CD4-positive, alpha-beta T cell treated with Interleukin-4 for 4 hours (primary cell): ENCODE measurements at places on chromosomes 5 and 9.
A peak's percentile ranks its signal among the peaks of the same experiment; 100 is the strongest.

- DNase-seq = peak; percentile 10
Observed at GRCh38 chr9:137150617-137151457, 11.9 kb downstream of the GRIN1 start.

DNA sequence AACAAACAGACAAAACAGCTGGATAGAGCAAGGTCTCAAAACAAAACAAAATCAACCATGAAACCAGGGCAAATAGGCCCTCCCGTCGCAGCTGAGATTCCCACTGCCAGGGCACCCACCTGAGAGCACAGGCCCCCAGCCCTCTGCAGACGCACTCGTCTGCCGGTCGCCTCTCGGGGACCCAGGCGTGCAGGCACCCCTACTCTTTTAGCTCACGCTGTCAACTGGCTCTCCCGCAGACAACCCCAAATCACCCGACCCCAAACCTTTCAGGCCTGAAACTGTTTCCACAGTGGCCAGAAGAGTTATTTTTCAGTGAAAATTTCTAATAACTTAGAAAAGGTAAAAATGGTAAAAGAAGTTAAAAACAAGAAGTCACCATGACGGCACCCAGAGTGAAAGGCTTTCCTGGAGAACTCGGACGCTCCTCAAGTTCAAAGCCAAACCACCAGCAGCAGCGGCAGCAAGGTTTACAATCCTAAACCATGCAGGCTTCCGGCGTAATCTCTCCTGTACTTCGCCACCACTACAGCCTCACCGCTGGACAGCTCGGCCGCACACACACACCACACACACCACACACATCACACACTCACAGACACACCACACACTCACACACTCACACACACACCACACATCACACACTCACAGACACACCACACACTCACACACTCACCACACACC lies 1.9 kb upstream of the UBE2QL1 start:
- no peak for DNase-seq

GRCh38 chr5:26940994-26941393 lies 97.4 kb downstream of the CDH9 start:
- DNase-seq = no peak

DNA sequence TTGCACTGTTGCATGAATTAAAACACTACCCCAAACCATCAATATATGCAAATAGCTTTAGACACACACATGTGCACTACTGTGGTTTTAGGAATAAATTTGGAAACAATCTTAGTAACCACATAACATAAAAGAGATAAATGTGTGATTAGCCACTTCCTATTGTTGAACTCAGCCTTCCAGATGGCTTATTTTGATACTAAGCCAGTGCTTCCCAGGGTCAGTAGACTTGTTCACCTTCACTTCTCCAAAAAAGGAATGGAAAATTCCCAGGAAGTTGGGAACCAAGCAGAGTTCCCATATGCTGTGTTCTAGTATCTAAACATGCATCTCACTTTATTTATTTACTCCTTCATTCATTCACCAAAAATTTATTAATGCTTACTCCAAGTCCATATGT lies 47.8 kb downstream of the SVEP1 start:
- DNase-seq = no peak

DNA sequence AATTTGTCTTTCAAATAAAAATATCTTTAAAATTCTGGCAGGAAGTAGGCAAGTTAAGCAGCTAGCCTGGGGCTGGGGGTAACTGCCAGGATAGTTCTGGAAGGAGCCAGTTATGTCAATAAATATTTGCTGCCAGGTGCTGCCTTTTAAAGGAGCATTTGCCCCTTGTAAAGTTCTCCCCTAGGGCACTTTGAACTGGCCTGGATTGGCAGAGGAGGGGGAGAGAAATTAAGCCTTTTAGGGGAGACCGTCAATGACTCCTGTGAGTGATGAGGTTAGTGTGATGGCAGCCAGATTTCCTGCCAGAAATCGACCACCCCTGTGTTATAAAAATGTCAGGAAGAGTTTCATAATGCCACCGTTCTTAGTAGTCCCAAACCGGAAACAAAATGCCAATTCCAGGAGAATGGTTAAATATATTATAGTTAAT lies 89.8 kb upstream of the ELL2 start:
- DNase-seq = no peak

DNA sequence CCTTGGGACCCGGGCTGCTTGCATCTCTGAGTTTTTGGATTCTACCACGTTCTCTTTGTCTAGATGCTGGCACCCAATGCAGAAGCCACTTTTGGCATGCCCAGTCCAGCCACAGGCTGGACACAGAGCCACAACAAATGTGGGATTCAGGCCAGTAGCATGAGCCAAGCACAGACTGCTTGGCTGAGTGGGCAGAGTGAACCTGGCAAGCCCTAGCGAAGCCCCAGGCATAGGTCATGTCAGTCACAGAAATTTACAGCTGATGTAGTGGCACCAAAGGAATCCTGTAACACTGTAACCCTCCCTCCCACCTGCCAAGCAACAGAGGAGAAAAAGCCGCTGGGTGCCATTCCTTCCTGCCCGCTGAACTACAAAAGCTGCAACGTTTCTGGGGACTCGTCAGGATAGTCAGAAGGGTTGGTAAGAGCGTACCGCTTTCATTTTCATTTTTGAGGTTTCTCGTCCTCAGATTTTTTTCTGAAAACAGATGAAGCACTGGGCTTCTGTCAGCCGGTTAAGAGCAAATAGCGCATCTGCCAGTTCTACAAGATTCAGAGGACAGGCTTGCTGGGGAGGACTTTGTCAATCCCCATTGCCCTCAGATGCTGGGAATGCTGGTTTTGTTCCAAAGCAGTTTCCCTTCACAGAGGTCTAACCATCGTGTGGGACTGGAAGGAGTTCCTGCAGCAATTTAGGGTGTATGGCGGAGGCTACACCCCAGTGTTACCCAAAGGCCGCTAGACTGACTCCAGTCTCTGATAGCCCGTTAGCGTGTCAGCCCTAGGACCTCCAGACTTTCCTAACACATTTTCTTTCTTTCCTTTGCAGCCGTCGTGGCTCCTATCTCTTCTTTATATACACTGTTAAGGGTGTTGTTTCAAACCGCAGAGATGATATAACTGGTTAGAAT lies 399.0 kb downstream of the HTR1A start:
- no peak for DNase-seq

DNA sequence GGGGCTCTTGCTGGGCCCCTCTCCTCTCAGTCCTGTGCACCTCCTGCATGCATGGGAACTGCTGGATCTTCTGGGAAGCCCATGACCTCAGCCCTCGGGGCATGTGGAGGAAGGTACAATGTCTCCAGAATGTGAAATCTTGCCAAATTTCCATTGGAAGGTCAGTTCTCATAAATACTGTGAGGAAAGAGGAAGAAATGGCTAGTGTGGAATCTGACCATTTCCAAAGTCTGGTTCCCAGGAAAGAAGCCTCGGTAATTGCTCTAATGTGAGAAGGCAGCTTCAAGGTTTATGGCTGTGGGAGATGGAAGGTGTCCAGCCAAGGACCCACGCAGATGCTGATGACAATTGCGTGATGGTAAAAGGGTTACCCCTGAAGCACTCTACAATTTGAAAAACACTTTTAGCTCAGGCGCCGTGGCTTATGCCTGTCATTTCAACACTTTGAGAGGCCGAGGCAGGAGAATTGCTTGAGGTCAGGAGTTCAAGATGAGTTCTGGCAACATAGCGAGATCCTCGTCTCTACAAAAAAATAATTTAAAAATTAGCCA lies 8.1 kb upstream of the IL17B start:
- no peak for DNase-seq

- DNase-seq = no peak
Observed at GRCh38 chr9:115042781-115043509, 75.0 kb downstream of the TNC start.

- no peak for DNase-seq
Observed at GRCh38 chr5:72860499-72860898, 44.0 kb downstream of the TNPO1 start.

DNA sequence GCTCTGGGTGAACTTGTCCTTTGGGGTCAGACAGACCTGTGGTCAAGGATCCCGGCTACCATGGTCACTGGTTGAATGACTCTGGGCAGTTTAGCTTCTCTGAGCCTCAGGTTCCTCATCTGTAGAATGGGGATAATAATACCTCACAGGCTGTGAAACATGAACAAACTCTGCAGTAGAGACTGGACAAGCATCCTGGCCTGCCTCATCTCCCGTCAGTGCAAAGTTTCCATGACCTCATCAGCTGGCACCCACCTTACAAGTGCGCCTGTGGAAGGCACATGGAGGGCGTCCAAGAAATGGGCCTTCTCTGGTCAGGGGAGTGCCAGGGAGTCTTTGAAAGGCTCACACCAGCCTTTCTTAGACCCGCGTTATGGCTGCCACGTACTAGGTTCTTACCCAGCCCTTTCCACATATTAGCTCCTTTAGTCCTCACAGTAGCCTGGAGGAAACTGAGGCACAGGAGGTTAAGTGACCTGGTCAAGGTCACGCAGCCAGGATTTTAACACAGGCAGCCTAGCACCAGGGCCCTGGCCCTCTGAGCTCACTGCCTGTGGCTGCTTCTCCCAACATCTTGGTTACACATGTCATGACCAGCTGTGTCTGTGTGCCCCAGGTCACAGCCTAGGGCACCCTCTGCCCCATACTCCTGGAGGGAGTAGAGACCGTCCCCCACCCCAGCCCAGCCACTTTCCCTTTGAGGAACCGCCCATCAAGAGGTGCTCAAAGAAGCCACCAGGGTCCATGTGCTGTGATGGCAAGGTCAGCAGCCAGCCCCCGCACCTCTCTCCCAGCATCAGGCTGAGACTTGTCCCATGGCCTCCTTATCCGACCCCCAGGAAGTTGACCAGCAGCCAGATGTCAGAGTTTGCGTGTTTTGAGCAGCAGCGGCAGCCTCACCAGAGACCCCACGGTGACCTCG lies 39.4 kb upstream of the RPL26L1 start:
- DNase-seq = no peak

- DNase-seq = no peak
Observed at GRCh38 chr5:29462241-29462640, 1731.2 kb upstream of the CDH6 start.
